ENCODE measurements at places on chromosomes 2 and 18. TPM values are rescaled to one million over a fixed set of nuclear protein-coding genes. Genes with fewer than 3 reads are reported as not detected.

- DNase-seq: no peak
Observed at GRCh38 chr2:182415771-182416170, 11.1 kb downstream of the PDE1A start.

- DNase-seq: no peak
Observed at GRCh38 chr18:22816266-22817176, 116.6 kb upstream of the RBBP8 start.

DNA sequence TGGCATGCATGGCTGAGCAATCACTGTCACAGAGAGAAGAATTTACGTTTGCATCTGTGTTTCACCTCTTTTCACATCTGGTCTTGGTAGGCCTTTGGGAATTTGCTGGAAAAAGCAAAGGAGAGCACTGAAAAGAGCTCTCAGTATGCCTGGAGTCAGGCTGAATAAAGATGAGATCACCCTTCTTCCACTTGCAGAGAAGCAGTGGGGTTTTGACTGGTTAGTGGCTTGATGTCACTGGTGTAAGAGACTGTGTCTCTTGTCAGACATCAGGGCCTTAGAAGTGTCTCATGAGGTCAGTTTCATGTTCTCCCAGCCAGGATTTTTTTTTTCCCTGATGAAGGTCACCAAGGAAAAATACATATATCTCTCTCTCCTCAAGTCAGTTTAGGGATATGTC is 353.8 kb downstream of the INSIG2 start:
- DNase-seq: no peak

DNA sequence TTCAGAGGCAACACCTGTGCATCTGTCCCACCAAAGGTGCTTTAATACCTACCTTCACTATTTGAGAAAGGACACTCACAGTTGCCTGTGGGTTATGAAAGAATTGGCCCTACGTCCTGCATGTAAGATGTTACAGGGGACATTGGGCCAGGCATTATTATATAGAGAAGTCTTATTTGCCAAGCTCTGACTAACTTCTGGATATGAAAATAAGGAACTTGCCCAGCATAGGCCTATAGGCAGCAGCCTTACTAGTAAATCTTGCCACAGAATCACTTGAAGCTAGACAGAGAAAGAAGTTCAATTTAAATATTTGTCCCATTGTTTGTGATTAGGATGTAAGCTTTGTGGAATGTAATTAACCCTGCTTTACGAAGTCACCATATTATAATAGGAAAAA is 41.7 kb downstream of the NLRC4 start:
- DNase-seq: no peak

DNA sequence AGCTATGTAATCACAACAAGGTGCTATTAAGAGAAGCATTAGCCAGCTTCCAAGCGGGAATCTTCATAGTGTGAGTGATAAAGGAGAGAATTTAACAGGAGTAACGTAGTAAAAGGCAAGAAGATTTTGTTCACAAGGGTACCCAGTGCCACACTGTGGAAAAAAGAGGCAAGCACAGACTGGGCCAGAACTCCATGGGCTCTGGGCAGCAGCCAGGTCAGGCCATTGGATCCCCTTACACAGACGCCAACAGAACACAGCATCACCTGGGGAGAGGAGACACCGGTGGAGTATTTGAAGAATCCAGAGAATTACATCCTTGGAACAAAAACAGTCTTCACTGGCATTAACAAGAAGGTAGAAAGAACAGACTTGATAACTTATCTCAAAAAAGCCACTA is 21.2 kb downstream of the AMER3 start:
- DNase-seq: no peak

DNA sequence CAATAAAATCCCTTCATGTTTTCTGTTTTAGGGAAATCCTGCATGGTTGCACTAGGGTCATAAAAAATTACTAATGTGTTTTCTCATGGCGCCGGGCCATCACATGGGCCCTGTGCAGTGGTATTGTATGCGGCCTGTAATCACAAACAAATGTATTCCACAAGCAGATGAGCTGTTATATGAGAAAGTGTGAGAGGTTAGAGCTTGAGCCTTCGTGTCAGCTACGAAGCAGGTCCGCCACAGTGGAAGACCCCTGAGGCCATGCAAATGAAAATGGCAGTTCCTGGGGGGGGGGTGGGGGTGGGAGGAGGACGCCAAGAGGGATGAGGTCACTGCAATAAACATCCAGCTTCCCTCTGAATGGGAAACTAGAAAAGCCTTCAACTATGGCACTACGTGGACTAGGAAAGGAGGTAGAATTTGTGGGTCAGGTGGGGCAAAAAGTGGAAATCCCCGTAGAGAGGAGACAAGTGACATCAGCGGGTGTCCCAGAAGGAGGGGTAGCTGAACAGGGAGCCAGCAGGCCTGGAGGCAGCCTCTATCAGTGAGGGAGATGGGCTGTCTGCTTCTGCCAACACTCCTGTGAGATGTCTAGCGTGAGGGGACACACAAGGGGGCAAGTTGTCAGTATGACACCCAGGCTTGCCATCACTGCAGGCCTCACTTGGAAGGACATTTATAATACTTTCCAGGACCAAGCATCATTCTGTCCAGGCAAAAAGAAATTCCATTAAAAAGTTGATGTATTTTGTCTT is 130.3 kb upstream of the CTAGE1 start:
- DNase-seq: no peak

- no peak for DNase-seq
Observed at GRCh38 chr2:6968319-6969100, 51.3 kb downstream of the RNF144A start.

- DNase-seq: no peak
Observed at GRCh38 chr18:78418379-78418778, 561.2 kb upstream of the SALL3 start.

DNA sequence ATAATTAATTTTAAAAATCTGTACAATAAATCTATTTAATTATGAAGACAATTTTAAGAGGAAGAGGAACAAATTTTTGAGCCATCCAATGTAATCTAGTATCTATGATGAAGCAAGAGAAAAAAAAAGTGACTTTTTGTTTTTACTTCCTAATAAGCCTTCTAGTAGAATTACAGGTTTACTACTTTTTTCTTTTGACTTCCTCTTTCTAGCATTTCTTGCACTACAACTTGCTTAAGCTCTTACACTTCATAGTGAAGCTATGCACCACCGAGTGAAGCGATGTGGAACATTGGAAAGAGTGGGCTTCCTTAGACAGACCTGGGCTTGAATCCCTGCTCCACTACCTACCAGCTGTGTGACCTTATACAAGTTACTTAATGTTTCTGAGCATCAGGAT is 2.1 kb downstream of the SERPINB2 start:
- DNase-seq: no peak

DPYSL5 gene
- 128 TPM for total RNA-seq

PRKAG3 gene
- not detected for total RNA-seq

REG1B gene
- not detected for total RNA-seq

SULT1C4 gene
- total RNA-seq: 6.6 TPM

PTRHD1 gene
- 31.5 TPM for total RNA-seq

AGXT gene
- not detected for total RNA-seq

All from occipital lobe (tissue), 3 donors.